Endothelial cell of umbilical vein (primary cell): ENCODE measurements at places on chromosomes 5 and 9. TPM values are rescaled to one million over a fixed set of nuclear protein-coding genes. Genes with fewer than 3 reads are reported as not detected.
A peak's percentile ranks its signal among the peaks of the same experiment; 100 is the strongest.

The PCDH1 gene
- total RNA-seq, result 136 and 170 TPM in 2 replicates

The ANKRD20A1 gene
- total RNA-seq, result 2.5 and 5.2 TPM in 2 replicates

DNA sequence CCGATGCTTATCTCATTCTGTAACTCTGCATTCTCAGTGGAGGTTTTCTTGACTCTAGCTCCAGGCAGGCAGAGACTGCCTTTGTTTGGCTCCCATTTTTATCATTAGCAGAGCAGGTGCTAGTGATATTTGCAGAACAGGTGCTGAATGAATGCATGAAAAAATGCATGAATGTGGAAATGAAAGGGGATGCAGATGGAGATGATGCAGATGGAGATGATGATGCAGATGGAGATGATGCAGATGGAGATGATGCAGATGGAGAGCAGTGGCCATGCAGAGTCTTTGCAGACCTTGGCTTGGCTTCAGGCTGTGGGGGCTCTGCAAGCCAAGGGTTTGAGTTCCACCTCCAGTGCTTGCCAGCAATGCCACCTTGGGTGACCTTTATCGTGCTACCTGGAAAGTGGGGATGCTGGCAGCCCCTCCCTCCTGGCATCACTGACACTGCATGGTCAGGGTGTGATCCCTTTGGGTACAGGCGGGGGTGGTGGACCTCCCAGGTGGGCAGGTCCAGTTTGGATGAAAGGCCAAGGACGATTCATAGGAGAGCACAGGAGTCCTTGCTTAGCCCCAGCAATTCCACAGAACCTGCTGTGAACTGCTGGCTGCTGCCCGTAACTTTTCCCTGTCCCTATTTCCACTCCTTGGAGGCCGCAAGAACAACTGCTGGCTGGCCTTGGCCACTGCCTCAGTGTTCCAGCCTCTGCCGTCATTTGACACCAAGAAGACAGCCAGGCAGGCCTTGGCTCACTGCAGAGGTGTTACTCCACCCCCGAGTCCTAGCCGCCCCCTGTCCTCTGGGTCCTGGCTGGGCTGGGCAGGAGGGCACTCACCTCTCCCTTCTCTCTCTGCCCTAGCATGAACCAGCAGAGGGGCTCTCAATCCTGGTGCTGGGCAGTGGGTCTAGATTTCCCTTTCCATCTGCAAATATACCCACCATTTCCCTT, 33.0 kb downstream of the ERGIC1 start:
- DNase-seq, result no peak

- DNase-seq, result peak; percentile 48
Observed at GRCh38 chr9:113463418-113464285, at the start of gene RGS3. RGS3 (plus strand) TSS chr9:113463727; CDS start chr9:113463803, 76 bp downstream.
